Upper lobe of left lung (tissue), 6 donors: ENCODE measurements at places on chromosomes 7 and 10. TPM values are rescaled to one million over a fixed set of nuclear protein-coding genes. Genes with fewer than 3 reads are reported as not detected.

GRCh38 chr10:32417911-32418547 lies 27.9 kb upstream of the CCDC7 start:
- H3K4me3 ChIP-seq: no peak overlapping the region
- H3K27ac ChIP-seq: no peak overlapping the region
- H3K27me3 ChIP-seq: no peaks in the 10 kb centered on the region
- H3K4me1 ChIP-seq: peaks cover 8% of the 10 kb centered on the region
- H3K36me3 ChIP-seq: no peaks in the 10 kb centered on the region
- DNase-seq: no peak

GRCh38 chr10:97534746-97535367 lies 36.1 kb downstream of the UBTD1 start:
- DNase-seq: peak; percentile 36
- H3K27me3 ChIP-seq: no peaks in the 10 kb centered on the region
- H3K27ac ChIP-seq: no peak overlapping the region
- H3K4me1 ChIP-seq: peaks cover 3% of the 10 kb centered on the region
- no peak overlapping the region for H3K4me3 ChIP-seq
- no peaks in the 10 kb centered on the region for H3K36me3 ChIP-seq

DNA sequence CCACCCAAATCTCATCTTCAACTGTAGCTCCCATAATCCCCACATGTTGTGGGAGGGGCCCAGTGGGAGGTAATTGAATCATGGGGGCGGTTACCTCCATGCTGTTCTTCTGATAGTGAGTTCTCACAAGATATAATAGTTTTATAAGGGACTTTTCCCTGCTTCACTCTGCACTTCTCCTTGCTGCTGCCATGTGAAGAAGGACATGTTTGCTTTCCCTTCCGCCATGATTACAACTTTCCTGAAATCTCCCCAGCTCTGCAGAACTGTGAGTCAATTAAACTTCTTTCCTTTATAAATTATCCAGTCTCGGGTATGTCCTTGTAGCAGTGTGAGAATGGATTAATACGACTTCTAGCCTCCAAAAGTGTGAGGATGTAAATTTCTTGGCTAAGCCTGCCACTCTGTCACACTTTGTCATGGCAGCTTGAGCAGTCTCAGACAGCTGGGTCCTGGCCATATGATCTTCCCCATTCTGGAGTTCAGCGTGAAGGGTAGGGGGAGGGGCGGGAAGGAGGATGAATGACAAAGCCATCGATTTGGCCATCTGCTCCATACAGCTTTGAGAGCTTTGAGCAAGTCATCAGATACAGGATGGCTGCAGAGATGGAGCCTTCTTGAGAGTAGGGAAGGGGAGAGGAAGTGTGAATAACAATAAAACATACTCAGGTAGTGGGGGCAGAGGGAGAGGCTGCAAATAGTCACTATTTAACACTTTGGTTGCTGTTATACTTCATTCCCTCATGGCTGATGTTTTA lies 19.1 kb upstream of the INPP5F start:
- no peaks in the 10 kb centered on the region for H3K4me1 ChIP-seq
- DNase-seq: no peak
- no peak overlapping the region for H3K27ac ChIP-seq
- no peaks in the 10 kb centered on the region for H3K27me3 ChIP-seq

GRCh38 chr7:31271641-31272405 lies 68.7 kb downstream of the NEUROD6 start:
- no peaks in the 10 kb centered on the region for H3K27me3 ChIP-seq
- H3K36me3 ChIP-seq: no peaks in the 10 kb centered on the region
- no peak overlapping the region for H3K27ac ChIP-seq

DNA sequence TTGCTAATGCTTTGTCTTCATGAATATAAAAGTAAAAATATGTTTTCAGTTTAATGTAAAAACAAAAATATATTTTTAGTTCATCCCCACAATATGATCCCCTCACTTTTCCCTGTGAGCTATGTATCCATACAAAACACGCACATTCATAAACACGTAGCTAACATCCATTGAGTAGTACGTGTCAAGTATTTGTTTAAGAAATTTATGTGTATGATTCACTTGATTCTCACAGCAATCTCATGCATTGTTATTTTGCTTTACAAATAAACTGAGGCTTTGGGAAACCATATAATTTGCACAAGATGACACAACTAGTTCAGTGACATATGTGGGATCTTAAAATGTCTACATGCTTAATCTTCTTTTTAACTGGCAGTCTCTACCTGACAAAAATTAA lies 329.6 kb upstream of the SEMA3C start:
- no peaks in the 10 kb centered on the region for H3K4me1 ChIP-seq
- H3K36me3 ChIP-seq: no peaks in the 10 kb centered on the region
- no peak for DNase-seq
- H3K27ac ChIP-seq: no peak overlapping the region
- no peaks in the 10 kb centered on the region for H3K27me3 ChIP-seq

GRCh38 chr7:155425011-155425340 lies 33.0 kb upstream of the EN2 start:
- no peak for DNase-seq
- H3K4me3 ChIP-seq: no peak overlapping the region
- no peaks in the 10 kb centered on the region for H3K4me1 ChIP-seq
- no peaks in the 10 kb centered on the region for H3K36me3 ChIP-seq
- no peaks in the 10 kb centered on the region for H3K27me3 ChIP-seq

- no peaks in the 10 kb centered on the region for H3K4me1 ChIP-seq
- H3K27ac ChIP-seq: no peak overlapping the region
- H3K27me3 ChIP-seq: no peaks in the 10 kb centered on the region
- no peak for DNase-seq
- H3K4me3 ChIP-seq: no peak overlapping the region
- no peaks in the 10 kb centered on the region for H3K36me3 ChIP-seq
Measured at GRCh38 chr10:61188101-61188500, 244.1 kb upstream of the RHOBTB1 start.

- H3K4me1 ChIP-seq: no peaks in the 10 kb centered on the region
- H3K27me3 ChIP-seq: no peaks in the 10 kb centered on the region
- H3K4me3 ChIP-seq: no peak overlapping the region
- no peak for DNase-seq
Measured at GRCh38 chr7:101984133-101984879, 166.9 kb downstream of the CUX1 start.

DNA sequence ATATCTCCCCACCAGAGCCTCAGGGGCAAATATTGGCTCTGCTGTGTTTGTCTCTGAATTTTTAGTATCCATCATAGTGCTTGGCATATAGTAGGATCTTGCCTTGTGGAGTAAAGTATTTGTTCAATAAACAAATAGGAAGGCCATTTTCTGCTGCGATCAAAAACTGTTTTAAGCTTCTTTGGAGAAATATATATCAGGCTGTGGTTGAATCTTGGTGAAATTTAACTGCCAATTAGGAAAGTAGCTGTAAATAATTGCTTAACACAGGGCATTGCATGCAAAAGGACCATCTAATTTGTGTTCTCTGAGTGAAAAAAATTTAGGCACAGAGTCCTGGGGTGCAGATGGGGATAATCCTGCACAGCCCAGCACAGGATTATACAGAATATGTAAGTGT lies 15.1 kb downstream of the VCL start:
- H3K36me3 ChIP-seq: no peaks in the 10 kb centered on the region
- no peak for DNase-seq
- H3K4me1 ChIP-seq: peaks cover 49% of the 10 kb centered on the region

The ERLIN1 gene
- 11.4 TPM for total RNA-seq

The SLC26A5 gene
- 1.3 TPM for total RNA-seq

The ZNF479 gene
- not detected for total RNA-seq
